Neuronal stem cell (in vitro differentiated cells): ENCODE measurements at places on chromosomes 3 and 15.
A peak's percentile ranks its signal among the peaks of the same experiment; 100 is the strongest.

DNA sequence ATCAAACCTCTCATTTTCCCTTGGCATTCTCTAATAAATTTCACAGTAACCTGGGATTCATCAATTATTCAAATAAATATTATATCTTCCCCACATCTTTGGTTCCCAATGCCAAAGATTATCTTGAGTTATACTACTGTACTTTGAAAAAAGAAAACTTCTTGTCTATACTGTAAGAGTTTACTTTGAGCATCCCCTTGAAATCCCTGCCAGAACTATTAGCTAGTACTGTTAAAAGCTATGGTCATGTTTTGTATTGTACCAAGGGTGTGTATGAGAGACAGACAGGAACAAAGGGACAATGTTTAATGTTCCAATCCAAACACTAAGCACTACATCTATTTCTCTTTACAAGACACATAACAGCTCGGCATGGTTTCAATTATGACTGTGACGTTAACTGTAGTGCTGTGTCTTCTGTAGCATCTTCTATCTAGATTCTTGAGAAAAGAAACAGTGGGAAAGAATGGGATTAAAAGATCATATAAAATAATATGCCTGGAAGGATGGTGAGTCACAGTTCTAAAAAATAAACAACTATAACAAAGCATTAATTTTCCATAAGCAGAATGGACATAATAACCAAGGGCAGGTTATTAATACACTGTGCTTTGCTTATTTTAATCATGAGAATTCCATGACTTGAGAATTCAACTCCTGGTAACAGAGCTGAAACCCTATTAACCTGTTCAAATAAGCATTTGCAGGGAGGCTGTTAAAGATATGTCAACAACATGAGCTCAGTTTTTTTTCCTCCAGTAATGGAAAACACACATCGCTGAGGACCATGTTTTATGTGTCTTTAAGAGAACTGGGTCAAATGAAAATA, 71.1 kb downstream of the ALDH1A2 start:
- DNase-seq: no peak

DNA sequence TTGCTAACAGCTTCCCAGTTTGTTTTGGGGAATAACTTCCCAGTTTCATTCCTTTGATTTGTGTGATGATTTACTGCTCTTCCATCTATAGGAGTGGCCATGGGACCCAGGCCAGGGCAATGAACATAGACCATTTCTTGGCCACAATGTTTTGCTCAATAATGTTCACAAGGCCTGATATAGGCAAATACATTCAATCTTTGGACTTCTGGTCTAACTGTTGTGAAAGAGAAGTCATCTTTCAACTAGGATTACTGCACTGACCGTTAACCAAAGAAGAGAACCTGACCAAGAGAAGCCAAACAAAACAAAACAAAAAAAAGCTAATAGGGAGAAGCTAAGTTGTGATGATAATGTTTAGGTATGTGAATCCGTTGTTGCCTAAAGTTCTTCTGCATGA, 221.8 kb upstream of the SUCLG2 start:
- DNase-seq: no peak

DNA sequence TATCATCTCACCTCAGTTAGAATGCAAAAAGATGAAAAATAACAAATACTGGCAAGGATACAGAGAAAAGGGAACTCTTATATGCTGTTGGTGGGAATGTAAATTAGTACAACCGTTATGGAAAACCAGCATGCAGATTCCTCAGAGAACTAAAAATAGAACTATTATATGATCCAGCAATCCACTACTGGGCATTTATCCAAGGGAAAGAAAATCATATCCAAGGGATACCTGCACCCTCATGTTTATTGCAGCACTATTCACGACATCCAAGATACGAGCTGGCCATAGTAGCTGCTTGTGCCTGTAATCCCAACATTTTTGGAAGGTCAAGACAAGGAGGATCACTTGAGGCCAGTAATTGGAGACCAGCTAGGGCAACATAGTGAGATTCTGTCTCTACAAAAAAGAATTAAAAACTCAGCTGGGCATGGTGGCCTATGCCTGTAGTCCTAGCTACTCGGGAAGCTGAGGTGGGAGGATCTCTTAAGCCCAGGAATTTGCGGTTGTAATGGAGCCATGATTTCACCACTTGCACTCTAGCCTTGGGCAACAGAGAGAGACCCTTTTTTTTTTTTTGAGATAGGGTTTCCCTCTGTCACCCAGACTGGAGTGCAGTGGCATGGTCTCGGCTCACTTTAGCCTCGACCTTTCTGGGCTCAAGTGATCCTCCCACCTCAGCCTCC, 26.6 kb downstream of the USP50 start:
- DNase-seq: no peak

- DNase-seq: peak; percentile 30
These were observed 106.0 kb downstream of the MEX3B start for GRCh38 chr15:81939604-81940440.

DNA sequence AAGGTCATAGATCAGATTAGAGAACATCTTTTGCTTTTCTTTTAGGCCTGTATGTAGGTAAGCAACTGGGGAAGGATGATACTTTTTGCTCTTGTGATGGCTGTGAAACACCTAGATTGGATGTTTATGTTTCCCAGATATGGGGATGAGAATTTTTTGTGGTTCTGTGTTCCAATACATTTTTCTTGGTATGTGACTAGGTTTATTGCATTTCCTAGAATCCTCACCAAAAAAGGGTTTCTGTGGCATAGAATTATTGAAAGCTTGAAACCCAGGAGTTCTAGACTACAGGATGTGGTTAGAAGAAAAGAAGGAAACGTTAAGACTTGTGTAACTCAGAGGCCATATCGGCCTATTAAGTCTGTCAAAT, 25.8 kb downstream of the OXNAD1 start:
- DNase-seq: no peak

- no peak for DNase-seq
These were observed 95.8 kb upstream of the ABHD17C start for GRCh38 chr15:80599359-80599758.

DNA sequence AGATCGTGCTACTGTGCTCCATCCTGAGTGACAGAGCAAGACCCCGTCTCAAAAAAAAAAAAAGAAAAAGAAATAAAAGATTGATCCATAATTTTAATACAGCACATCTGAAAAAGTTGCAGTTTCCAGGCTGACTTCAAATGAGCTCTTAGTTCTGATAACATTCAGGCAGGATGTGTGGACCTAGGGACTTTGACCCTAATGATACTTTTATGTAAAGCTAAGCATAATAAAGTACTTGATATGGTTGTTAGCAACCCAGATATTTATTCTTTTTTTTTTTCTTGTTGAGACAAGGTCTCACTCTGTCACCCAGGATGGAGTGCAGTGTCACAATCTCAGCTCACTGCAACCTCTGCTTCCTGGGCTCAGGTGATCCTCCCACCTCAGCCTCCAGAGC, 10.8 kb upstream of the GK5 start:
- DNase-seq: no peak

DNA sequence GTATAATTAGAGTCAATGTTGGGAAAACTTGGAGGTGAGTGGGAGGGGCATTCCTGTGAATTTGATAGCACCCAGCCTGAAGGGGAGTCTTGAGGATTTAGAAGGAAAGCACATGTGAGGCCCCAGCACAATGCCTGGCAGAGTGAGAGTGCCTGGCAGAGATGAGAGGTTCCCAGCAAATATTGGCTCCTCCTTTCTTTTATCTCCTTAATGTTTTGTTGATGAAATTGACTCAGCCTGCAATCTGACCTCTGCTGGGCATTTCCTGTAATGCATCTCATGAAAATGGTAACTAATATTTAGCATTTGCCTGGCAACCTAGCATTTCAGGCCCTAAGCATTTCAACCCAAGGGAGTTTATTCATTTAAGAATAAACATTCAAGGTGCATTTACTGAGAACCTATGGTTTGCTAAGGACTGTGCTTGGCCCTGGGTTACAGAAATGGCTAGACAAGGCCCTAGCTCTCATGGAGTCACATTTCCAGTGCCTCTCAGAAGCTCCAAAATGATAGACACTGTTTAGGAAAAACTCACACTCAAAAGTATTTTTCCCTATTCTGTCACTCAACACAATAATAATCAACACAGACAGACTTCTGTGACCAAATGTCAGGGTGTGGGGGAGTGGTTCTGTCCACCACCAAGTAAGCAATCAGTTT, 19.0 kb downstream of the PDHB start:
- DNase-seq: peak; percentile 33

DNA sequence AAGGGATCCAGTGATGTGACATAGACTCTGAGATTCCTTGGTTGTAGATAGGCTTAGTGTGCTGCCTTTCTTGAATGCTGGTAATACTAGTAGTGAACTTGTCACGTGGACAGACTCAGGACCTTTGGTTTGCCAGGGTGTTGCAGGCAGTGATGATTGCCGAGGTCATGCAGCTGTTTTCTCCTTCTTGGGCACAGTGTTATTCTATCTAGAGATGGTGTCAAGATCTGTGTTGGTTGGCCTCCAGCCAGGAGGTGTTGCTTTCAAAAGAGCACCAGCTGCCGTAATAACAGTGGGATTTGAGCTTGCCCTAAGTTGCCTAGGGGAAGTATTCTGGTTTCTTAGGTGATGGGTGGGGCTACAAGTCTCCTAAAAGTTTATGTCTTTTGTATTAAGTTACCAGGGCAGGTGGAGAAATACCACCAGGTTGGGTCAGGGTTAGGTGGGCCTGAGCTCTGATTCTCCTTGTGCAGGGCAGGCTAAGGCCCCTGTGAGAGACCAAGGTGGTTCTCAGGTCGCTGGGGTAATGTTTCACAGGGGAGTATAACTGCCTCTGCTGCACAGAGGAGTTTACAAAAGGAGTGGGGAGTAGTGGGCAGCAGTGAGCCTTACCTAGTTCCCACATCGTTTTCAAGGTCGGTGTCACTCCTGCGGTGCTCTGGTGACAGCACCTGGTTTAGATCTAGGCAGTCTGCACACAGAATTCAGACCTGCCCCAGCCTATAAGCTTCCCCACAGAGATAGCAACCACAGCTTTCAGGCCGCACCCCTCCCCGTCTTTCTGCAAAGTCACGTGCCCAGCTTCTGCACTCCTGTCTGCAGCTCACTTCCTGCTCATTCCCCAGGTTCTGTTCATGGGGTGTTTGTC, 350.3 kb downstream of the DOCK3 start:
- DNase-seq: no peak

- DNase-seq: no peak
These were observed 10.4 kb downstream of the SLC12A8 start for GRCh38 chr3:125202197-125202596.

GRCh38 chr15:85920956-85921355, 126.2 kb upstream of the KLHL25 start:
- DNase-seq: no peak

- peak; percentile 76 for DNase-seq
These were observed at the start of gene NLGN1 for GRCh38 chr3:173397161-173398110. NLGN1 (plus strand) TSS chr3:173397744.

DNA sequence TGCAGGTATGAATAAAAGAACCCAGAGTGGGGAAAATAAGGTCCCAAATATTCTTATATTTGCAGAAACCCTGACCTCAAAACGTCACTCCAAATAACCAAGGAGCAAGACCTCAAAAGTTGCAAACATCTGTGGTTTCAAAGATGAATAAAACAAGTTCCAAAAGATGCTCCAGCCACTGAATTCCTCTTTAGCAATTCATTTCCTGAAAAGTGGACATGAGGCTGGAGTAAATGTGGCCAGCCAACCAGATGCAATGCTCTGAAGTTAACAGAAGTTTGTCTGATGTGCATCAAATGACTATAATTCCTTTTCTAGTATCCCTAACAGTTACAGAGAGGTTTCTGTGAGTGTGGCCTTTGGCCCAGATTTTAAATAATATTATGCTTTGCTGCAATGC, 71.2 kb upstream of the WNT5A start:
- DNase-seq: no peak

DNA sequence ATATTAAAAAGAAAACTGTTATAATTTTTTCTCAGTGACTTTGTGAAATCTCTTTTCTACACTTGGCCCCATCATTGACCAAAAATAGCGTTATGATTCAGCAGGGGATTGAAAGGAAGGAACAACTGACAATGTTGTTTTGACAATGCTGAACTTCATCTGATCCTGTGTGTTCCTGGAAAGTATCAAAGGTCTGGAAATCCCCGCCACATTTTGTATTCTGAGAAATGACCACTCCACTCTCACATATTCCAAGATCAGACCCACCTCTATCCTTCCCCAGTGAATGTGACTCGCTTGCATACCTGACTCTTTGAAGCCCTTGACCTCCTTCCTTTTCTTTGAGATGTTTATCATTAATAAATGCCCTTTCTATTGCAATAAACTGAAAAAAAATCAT, 9.7 kb upstream of the RIOX2 start:
- no peak for DNase-seq

DNA sequence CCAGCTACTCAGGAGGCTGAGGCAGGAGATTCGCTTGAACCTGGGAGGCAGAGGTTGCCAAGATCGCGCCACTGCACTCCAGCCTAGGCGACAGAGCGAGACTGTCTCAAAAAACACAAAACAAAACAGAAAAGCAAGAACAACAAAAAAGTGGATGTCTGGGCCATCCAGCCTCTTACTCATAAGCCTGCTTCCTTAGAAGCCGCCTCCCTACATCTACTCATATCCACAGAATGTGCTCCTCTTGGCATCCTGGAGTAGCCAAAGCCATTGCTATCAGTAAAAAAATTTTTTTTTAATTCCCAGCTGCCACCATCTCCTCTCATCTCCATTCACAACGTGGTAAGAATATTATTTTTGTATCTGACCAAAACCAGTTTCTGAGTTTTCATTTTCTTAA, 10.8 kb downstream of the ZSCAN2 start:
- no peak for DNase-seq

- DNase-seq: no peak
These were observed 5.2 kb upstream of the CLK3 start for GRCh38 chr15:74610302-74610951.

DNA sequence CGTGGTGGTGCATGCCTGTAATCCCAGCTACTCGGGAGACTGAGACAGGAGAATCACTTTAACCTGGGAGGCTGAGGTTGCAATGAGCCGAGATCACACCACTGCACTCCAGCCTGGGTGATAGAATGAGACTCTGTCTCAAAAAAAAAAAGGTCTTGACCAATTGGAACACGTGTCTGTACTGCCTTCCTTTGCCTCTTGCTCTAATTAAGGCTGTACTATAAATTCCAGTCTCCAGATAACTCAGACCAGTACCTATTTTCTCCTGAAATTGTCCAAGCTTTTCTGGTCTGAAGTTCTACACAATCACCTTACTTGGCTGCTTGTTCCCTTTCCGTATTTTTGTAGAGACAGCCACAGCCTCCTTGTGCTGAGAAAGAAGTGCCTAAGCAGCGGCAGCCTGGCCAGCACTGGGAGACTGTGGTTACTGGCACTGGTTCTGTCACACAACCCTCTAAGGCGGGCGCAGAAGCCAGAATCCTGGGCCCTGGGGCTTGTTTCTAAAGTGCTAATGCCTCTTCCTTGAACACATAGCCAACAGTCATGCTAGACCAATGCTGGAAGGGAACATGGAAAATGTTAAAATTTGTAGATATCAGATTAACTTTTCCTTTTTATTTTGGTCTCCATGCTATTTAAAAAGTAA, 6.2 kb upstream of the CEP70 start:
- DNase-seq: no peak

- DNase-seq: no peak
These were observed 133.3 kb upstream of the ADPGK start for GRCh38 chr15:72916897-72917296.
